Dermis lymphatic vessel endothelial cell (primary cell): ENCODE measurements at places on chromosomes 2 and 18. TPM values are rescaled to one million over a fixed set of nuclear protein-coding genes. Genes with fewer than 3 reads are reported as not detected.

The LANCL1 gene
- 17.9 and 27.6 TPM in 2 replicates for total RNA-seq

The FRZB gene
- 0.43 TPM in 2 replicates for total RNA-seq

The HK2 gene
- total RNA-seq, result 2.0 and 2.5 TPM in 2 replicates

The CAPN13 gene
- not detected in 2 replicates for total RNA-seq

The IL1R2 gene
- total RNA-seq, result 0.26 and 0.33 TPM in 2 replicates

The CACNB4 gene
- total RNA-seq, result 0.11 and 0.26 TPM in 2 replicates

The ELOA2 gene
- not detected in 2 replicates for total RNA-seq

The PLA2R1 gene
- total RNA-seq, result 22.3 and 30.3 TPM in 2 replicates

The CRYBA2 gene
- total RNA-seq, result not detected in 2 replicates

The CHRNG gene
- not detected in 2 replicates for total RNA-seq

The MC4R gene
- total RNA-seq, result not detected in 2 replicates

The RNF149 gene
- total RNA-seq, result 41.8 and 45.0 TPM in 2 replicates

The CHRND gene
- not detected in 2 replicates for total RNA-seq

The TEKT4 gene
- total RNA-seq, result not detected in 2 replicates

The ADD2 gene
- 2.1 and 23.2 TPM in 2 replicates for total RNA-seq

The DYNAP gene
- total RNA-seq, result not detected in 2 replicates

The MALT1 gene
- 21.1 and 21.5 TPM in 2 replicates for total RNA-seq

The NOSTRIN gene
- 0.09 and 0.22 TPM in 2 replicates for total RNA-seq

The ANKRD44 gene
- total RNA-seq, result 6.9 and 9.5 TPM in 2 replicates

The TLX2 gene
- not detected in 2 replicates for total RNA-seq

The CFAP65 gene
- not detected in 2 replicates for total RNA-seq

The PLGLB2 gene
- total RNA-seq, result 0.65 and 1.8 TPM in 2 replicates

The RAB6D gene
- total RNA-seq, result under 0.01 and 0.11 TPM in 2 replicates

The PARD3B gene
- total RNA-seq, result 9.4 and 11.3 TPM in 2 replicates

The STEAP3 gene
- total RNA-seq, result 6.6 and 9.0 TPM in 2 replicates

The SKOR2 gene
- total RNA-seq, result not detected in 2 replicates

The TCF4 gene
- total RNA-seq, result 471 and 911 TPM in 2 replicates

The IL37 gene
- not detected in 2 replicates for total RNA-seq

The SPAST gene
- total RNA-seq, result 27.3 and 36.5 TPM in 2 replicates

The DCAF17 gene
- total RNA-seq, result 14.0 and 16.1 TPM in 2 replicates

The DPP4 gene
- total RNA-seq, result 94.7 and 212 TPM in 2 replicates

The SCN1A gene
- total RNA-seq, result 0.09 and 0.43 TPM in 2 replicates

The KANSL3 gene
- total RNA-seq, result 21.7 and 23.8 TPM in 2 replicates

The HOXD11 gene
- 0.11 TPM in 1 of 2 replicates, not detected in the other for total RNA-seq

The POTEC gene
- total RNA-seq, result not detected in 2 replicates

The EMILIN1 gene
- total RNA-seq, result 22.8 and 34.8 TPM in 2 replicates

The MROH2A gene
- not detected in 2 replicates for total RNA-seq

The AMER3 gene
- not detected in 2 replicates for total RNA-seq

The RAB17 gene
- total RNA-seq, result 11.9 and 17.8 TPM in 2 replicates

The VSNL1 gene
- not detected in 2 replicates for total RNA-seq

The EIF4E2 gene
- total RNA-seq, result 101 and 111 TPM in 2 replicates

The SLC9A4 gene
- not detected in 2 replicates for total RNA-seq

The TUBA4B gene
- total RNA-seq, result not detected in 2 replicates

The ADAM17 gene
- total RNA-seq, result 55.7 and 60.2 TPM in 2 replicates

The ZNF521 gene
- total RNA-seq, result 139 and 149 TPM in 2 replicates

The ST8SIA3 gene
- not detected in 2 replicates for total RNA-seq

The BMP10 gene
- total RNA-seq, result not detected in 2 replicates

The GKN1 gene
- not detected in 2 replicates for total RNA-seq

The ZC3H6 gene
- 2.5 and 3.0 TPM in 2 replicates for total RNA-seq

The WDR35 gene
- total RNA-seq, result 8.2 and 9.1 TPM in 2 replicates
